ENCODE measurements at places on chromosomes 2 and 18. TPM values are rescaled to one million over a fixed set of nuclear protein-coding genes. Genes with fewer than 3 reads are reported as not detected.

GRCh38 chr2:167935803-167936110 lies 311.6 kb downstream of the STK39 start:
- DNase-seq: no peak

- no peak for DNase-seq
Observed at GRCh38 chr2:80377071-80377470, 72.5 kb upstream of the LRRTM1 start.

GRCh38 chr2:33372940-33373553 lies 103.4 kb upstream of the RASGRP3 start:
- no peak for DNase-seq

Gene NPPC
- total RNA-seq: 0.65 TPM

DNA sequence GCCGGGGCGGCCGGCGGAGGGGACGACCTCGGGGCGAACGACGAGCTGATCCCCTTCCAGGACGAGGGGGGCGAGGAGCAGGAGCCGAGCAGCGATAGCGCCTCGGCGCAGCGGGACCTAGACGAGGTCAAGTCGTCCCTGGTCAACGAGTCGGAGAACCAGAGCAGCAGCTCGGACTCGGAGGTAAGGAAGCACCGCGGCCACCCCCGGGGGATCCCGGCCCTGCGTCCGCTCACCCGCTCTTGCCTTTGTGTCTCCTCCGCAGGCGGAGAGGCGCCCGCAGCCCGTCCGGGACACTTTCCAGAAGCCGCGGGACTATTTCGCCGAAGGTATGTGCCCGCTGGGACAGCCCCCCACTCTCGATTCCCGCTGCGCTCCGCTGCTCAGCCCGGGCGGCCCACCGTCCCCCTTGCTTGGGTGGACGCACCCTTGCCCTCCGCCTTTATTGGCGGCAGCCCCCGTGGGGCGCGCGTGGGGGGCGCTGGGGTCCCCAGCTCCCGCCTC lies 611 bp downstream of the TCF7L1 start:
- peak; percentile 60 for DNase-seq

DNA sequence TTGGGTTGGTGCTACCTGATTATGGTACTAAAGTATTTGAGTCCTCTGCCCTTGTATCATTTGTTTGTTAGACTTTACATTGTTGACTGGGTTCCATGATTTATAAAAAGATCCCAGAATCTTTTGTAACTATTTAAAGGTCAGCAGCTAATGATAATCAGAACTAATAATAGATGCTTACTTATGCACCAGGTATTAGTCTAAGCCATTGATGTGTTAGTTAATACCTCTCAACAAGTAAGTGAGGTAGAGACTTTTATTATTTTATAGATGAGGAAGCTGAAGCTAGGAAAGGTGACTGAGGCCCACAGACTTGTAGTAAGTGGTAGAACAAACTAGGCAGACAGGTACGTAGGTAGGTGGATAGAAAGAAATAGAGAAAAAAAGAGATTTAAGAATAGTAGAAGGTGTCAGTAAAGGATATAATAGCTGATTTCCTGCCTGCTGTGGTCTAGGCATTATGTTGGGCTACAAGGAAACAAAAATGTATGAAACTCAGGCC lies 68.1 kb downstream of the CRIM1 start:
- no peak for DNase-seq

DNA sequence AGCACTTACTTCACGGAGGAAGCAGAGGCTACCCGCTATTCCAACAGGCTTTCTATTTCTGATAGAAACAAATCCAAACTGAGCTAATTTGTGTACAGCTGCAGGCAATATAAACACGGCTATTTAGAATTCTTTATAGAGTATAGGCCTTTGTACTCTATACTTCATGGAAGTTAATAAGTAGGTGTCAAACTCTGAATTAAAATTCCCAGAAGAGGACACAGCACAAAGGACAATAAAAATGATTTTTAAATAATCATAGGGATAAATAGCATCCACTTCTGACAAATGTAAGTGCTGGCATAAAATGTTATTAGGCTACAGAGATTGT lies 261.5 kb downstream of the AFF3 start:
- no peak for DNase-seq

DNA sequence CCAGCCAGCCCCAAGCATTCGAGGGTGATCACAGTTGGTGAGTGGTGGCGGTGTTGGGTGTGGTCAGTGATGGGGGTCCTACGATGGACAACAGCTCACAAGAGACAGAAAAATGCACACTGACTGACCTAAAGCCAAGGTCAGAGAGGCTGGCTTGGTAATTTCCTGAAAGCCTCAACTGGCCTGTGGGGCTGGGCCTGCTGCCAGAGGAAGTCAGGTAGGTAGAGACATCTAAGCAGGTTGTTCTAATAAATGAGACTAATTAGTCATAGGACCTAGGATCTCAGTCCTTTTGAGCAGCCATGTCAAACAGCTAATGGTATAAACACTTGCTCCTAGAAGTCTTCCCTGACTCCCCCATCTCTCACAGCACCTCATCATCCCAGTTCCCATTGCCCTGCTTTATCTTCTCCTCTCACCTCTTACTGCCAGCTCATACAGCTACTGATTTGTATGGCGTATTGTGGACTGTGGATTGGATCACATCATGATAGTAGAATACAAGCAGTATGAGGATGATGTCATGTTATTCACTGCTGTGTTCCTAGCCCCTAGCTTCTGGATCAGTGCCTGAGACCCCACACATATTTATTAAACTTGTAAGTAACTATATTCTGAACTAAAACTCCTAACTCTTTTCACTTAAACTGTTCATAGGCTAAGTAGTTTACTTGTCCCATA lies 262.9 kb upstream of the KLHL29 start:
- DNase-seq: no peak

- DNase-seq: no peak
Observed at GRCh38 chr2:27762951-27763906, 8.3 kb upstream of the MRPL33 start.

DNA sequence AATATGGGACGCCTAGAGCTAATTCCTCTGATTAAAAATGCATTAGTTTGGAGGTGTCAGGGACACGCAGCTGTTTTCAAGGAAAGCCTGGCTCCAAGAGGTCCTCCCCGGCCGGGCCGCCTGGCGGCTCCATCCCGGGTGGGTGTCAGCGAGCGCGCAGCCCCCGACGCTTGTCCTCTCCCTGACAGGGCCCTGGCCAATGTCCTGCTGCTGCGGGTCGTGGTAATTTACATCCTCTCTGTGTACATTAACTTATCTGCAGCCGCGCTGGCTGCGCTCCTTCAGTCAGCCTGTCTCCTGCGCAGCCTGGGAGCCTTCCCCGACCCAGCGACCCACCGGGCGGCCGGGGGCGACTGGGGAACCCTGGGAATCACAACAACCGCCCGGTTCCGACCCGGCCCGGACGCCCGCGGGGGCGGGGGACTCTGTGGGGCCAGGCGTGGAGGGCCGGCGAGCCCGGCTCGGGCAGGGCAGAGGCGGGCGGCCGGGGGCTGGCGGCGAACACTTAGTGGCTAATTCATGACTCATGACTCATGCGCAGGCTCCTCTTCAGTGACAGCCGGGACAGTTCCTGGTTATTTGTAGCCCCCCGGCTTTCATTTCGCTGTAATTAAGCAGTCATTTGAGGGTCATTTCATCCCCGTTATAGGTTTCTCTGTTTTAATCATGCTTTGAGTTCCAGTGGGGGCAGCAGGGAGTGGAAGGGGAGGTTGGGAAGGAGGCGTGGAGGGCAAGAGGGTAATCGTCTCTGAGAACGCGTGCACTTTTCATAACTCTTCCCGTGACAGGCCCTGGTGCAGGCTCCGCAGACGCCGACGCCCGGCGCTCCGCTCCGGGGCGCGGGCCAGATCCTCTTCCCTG lies 141.9 kb upstream of the CTAGE1 start:
- DNase-seq: peak; percentile 82

GRCh38 chr2:39492095-39492590 lies 55.1 kb upstream of the MAP4K3 start:
- no peak for DNase-seq

DNA sequence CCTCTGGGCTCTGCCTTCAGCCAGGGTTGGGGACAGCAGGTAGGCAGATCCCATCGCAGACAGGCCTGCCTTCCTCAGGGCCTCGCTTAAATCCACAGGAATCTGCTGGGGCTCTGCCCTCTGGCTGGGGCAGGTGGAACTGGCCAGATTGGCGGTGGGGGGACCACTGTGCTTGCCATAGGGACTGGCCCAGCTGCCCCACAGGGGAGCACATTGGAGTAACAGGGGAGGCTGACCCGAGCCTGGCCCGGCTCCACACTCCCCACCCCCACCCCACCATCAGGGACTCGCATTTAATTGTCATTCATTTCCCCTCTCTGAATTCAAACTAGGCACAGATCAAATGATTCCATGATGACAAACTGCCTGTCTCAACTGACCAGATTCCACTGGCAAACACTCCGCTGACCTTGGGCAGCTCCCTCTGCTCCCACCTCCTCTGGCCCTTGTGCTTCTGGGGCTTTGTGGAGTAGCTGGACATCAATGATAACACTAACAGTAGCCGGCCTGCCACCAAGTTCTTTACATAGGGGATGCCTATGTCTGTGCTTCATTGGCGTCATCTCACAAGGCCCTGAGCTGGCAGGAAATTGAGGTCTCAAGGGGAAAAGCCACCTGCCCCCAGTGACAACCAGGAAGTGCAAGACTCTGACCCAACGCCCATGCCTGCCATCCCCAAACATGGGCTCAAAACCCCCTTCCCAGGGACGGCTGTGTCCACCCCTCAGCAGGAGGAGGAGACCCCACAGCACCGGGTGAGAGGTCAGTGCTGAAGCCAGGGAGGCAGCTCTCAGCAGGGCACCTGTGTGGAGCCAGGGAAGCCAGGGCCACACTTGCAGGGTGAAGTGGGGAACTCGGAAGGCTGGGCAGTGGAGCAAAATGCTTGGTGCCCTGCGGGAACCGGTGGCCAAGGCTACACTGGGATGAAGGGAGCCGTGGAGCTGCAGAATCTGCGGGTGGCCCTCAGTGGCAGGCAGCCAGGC lies 2.1 kb upstream of the B3GNT7 start:
- DNase-seq: no peak

DNA sequence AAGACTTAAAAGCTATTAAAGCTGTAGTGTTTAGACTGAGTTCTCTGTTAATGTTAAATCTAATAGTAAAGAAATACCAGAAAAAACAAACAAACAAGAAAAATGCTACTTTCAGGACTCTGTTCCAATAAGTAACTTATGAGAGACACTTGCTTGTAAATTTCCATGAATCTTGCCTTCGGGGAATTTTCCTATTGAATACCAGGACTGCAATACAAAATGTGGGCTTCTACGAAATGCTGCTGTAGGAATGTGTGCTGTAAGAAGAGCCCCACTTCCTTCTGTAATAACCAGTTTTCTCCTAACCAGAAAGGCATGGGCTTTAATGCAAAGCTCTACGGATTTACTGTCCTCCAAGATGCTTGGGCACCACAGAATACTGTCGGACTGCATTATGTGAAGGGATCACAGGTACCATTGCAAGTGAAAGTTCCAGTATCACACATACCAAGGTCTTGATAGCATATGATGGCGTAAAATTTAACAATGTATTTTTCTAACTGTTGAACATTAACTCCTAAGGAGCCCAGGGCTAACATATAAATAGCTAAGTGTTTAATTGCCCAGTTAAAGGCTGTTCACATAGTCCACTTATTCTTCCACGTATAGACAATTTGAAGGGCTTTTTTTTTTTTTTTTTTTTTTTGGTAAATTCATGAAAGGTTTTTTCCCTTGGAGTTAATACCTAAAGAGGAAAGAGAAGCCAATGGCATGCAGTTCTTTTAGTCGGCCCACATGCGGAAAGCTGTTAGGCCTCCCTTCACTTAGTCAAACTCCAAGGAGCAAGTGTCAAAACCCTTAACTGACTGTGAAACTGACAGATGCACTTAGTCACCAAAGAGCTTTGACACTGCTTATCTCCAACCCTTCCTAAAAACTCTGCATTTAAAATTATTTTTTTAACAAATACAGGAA lies 564.0 kb upstream of the POU3F3 start:
- no peak for DNase-seq

GRCh38 chr18:50009773-50010335 lies 185.1 kb downstream of the MYO5B start:
- DNase-seq: peak; percentile 37

Gene AMER3
- total RNA-seq: not detected

DNA sequence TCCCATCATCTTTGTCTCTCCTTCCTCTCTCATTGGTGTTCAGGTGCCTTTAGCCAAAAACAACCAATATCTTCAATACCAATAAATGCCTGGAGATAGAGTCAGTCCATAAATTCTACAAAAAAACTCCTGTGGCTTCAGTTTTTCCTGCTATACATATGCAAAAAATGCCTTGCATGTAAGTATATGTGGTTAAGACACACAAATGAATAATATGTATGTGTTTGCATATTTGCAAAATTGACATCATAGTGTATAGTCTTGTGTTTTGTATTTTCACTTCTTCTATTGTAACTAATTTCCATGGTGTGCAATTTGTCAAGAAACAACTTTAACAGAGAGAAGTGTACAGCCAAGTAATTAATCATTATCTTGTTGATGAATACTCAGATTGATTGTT lies 115.5 kb downstream of the NYAP2 start:
- DNase-seq: no peak

- DNase-seq: no peak
Observed at GRCh38 chr18:11020161-11020853, 129.1 kb downstream of the PIEZO2 start.

DNA sequence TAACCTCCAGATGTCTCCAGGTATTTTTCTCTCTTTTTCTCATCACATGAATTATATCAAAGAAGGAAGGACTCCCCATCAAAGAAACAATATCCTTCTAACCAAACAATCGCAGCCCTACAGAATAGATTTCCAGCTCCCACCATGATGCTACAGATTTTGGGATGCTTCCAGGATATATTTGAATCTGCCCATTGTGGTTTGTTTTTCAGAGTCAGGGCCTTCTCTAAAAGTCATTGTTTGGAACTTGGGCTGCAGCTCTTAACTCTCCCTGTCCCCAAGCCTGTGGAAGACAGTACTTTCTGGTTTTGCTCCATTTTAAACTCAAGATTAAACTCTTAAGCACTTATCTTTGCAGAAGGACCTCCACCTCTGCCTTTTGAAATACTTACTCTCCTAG lies 223.2 kb downstream of the PMAIP1 start:
- no peak for DNase-seq

Gene SLC38A11
- 1.9 TPM for total RNA-seq

Gene RSAD2
- total RNA-seq: 16.0 TPM

Measured in heart left ventricle (tissue), 16 donors.